ENCODE measurements at places on chromosomes 7 and 10.

- no peak for DNase-seq
Observed at GRCh38 chr10:91197127-91197526, 23.3 kb upstream of the PCGF5 start.

GRCh38 chr10:127407551-127407950 lies 141.6 kb upstream of the NPS start:
- no peak for DNase-seq

GRCh38 chr7:151453326-151453791 lies 13.4 kb upstream of the CRYGN start:
- DNase-seq = peak; percentile 67

GRCh38 chr7:2521952-2522591 lies 2.5 kb downstream of the LFNG start:
- peak; percentile 75 for DNase-seq

DNA sequence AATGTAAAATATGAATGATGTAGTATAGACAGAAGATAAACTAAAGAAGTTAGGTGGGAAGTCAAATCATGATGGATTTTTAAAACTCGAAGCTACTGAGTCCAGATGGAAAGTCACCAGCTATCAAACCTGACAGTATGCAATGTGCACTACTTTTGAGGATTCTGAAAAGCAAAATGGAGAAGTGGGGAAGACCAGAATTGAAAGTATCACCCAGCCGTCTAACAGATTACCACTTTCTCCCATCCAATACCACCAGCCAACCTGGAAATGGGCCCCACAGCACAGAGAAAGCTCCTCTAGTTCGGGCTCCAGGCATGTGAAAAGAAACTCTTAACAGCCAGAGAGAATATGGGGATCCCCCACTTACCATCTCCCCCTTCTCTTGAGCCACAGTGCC lies 67.9 kb upstream of the SRRM3 start:
- DNase-seq = no peak

- DNase-seq = peak; percentile 57
Observed at GRCh38 chr10:14555807-14556206, 218.9 kb downstream of the FAM107B start.

GRCh38 chr7:1268866-1269265 lies 36.2 kb downstream of the UNCX start:
- no peak for DNase-seq

DNA sequence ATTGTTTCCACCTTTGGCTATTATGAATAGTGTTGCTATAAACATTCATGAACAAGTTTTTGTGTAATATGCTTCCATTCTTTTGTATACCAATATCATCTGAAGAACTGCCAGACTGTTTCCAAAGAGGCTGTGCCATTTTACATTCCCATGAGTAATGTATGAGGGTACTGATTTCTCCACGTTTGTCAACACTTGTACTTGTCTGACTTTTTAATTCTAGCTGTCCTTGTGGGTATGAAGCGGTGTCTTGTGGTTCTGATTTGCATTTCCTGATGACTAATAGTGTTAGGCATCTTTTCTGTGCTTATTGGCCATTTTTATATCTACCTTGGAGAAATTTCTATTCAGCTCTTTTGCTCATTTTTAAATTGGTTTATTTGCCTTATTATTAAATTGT lies 52.8 kb downstream of the LSMEM1 start:
- no peak for DNase-seq

GRCh38 chr10:73871295-73872189 lies 2.8 kb downstream of the CAMK2G start:
- DNase-seq = no peak

GRCh38 chr7:89312551-89312950 lies 517.0 kb upstream of the TEX47 start:
- DNase-seq = no peak

DNA sequence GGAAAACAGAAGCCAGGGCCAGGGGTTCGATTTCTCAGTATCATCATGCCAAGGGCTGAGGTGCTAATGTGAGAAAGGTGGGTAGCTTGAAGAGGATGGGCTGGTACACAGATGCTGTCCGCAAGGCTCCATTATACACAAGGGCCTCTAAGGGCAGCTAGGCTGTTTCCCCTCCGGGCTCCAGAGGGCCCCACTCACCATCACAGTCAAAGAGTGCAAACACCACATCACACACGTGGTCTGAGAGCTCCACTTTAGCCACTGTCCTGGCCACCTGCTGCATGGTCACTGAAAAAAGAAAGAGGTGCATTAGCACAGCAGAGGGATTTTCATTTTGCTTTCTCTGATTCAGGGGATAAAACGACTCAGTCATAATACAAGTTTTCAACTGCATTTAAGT lies 20.9 kb upstream of the DNAJB12 start:
- peak; percentile 44 for DNase-seq

- DNase-seq = no peak
Observed at GRCh38 chr7:2689951-2690705, 2.1 kb downstream of the AMZ1 start.

GRCh38 chr7:80584778-80585177 lies 53.7 kb upstream of the CD36 start:
- peak; percentile 5 for DNase-seq

DNA sequence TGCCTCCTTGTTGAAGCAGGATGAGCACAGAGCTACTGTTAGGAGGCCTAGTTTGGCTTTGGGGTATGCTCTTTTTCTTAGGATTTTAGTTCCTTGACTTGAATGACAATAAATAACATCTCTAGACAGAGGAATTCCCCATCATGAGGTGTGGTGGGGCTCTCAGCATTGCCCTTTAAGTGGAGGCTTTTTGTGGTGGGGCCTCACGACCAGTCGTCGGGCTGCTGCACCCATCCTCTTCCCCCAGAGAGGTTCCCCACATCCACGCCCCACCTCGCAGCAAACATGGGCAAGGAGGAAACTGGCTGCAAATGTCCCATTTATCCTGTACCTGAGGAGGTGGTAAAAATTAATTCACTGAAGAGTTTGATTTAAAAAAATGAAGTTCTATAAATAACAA lies 36.1 kb upstream of the TARP start:
- DNase-seq = no peak

DNA sequence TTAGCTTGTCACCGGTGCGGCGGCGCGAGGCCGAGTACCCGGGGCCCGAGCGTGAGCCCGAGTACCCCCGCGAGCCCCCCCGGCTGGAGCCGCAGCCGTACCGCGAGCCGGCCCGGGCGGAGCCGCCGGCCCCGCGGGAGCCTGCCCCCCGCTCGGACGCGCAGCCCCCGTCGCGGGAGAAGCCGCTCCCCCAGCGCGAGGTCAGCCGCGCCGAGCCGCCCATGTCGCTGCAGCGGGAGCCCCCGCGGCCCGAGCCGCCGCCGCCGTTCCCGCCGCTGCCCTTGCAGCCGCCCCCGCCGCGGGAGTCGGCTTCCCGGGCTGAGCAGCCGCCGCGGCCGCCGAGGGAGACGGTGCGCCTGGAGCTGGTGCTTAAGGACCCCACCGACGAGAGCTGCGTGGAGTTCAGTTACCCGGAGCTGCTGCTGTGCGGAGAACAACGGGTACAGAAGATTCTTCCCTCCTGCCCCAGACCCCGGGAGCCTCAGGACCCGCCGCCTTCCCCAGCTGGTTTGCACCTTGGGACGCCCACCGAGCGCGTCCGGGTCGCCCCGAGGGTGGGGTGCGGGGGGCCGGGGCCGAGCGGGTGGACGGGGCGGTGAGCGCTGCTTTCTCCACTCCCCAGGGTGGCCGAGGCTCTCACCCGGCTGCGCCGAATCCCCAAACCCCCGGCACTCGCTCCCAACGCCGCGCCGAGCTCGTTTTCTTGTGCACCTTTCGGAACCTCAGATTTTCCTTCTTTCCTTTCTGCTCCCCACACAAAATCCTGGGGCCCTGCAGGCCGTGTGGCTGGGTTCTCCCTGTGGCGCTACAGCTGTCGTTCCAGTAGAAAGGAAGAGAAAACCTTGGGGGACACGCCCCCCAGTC lies 708 bp downstream of the UBN2 start:
- peak; percentile 74 for DNase-seq

DNA sequence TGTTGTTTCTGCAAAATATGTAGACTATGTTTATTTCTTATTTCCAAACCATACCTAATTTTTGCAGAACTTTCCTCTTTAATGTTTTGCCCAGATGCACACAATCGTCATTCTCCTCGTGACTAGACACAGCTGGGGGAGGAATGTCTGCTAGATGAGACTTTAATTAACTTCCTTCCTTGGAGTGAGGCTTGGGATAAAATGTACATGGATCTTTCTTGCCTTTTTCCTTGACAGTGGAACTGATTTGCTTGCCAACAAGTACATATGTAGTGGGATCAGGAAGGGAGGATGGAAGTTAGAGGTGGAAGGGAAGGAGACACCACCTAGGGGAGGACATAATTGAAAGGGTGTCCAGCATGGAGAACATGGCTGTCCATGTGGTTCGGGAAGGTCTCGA lies 172.5 kb downstream of the VTI1A start:
- DNase-seq = no peak

DNA sequence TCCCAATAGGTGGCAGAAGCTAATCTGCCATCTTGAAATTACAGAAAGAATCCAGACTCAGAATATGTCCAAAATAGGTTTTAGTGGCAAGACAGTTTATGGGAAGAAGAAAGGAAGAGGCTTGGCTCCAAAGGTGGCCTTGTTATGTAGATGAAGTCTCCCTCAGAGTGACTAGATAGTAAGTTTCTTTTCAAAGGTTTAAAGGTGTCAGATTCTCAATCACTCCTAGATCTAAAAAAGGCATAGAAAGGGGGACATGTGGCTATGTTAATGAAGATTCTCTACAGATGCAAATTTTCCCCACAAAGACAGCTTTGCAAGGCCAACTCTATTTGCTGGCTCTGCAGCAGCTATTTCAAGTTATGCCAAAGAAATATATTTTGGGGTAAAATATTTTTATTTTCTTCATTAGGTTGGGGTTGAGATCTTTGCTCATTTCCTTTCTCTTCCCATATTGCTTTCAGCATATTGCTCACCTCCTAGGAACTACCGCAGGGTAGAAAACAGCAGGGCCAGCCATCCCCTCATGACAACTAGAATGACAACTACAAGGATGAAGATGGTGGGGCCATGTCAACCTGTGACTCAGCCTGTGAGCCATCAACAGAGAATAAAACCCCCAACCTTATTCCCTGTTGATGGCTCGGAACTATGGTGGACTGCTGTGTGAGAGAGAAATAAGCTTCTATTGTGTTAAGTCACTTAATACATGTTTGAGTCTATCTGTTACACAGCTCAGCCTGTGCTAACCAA lies 274.0 kb upstream of the GALNT17 start:
- peak; percentile 50 for DNase-seq

- DNase-seq = no peak
Observed at GRCh38 chr10:128519581-128519980, 393.4 kb upstream of the MKI67 start.

DNA sequence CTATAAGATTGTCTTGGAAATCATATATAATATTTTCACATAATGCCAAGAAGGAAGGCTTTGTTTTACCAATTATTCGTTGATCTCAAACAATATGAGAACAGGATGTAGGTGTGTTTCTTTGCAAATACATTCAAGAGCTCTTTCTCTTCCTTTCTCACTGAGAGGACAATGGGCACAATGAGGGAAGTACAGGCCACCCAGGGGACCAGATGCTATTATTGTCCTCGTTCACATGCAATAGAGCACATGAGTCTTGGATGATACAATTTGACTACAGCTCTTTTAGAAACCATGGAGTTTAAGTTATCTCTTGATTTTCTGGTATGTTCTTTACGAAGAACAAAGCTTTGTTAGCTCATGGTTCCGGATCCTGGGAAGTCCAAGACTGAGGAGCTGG lies 323.7 kb upstream of the KLF6 start:
- DNase-seq = no peak

- DNase-seq = peak; percentile 98
Observed at GRCh38 chr10:70146489-70147258, at the start of gene TYSND1. Gene TYSND1, minus strand, starts transcription at chr10:70146700. Its CDS starts 114 bp downstream, at chr10:70146586.
